ENCODE measurements at places on chromosomes 2 and 18.
A peak's percentile ranks its signal among the peaks of the same experiment; 100 is the strongest.

GRCh38 chr2:96267159-96267971 is 1.3 kb downstream of the CIAO1 start:
- peak; percentile 21 for DNase-seq

DNA sequence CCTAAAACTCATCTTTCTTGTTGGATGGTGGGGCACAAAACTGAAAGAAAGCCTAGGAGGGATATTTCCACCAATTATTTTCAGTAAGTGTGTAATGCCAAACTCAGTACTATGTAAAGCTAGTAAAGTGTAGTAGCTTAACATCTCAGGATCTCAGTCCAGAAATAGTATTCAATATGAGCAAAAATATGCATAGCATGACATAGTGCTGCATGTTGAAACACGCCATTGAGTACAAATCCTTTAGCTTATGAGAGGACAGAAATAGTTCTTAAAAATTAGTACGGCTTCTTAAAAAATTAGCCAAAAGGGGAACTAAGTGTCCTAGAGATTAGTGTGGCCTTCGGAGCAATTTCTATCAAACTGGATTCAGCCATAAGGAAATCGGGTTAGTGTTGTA is 21.7 kb upstream of the ATL2 start:
- no peak for DNase-seq

DNA sequence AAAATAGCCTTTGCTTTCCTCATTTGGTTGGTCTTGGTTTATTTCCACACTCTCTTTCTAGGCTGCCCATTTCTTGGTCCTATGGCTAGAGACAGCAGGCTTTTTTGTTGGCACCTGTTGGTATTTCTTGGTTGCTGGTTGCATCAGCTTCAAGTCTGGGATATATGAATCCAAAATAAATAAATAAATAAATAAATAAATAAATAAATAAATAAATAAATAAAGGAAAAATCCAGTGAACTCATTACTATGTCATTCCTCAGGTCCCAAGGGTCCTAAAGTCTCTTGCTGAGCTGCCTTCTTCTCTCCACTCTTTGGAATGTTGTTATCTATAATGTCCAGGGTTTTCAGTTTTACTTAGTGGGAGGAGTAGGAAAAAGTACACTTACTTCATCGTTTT is 165.9 kb upstream of the MEX3C start:
- no peak for DNase-seq

DNA sequence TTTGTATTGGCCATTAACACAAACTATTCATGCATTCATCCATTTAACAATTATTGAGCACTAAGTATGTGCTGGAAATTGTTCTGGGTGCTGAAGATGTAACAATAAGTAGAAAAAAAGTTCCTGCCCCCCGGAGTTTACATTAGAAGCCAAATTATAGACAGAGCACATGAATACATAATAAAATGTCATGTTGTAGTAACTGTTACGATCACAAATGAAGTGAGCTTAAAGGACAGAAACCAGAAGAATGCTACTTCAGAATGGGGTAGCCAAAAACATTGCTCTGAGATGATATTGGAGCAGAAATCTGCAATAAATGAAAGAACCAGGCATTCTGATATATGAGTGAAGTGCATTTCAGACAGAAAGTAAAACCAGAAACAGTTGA is 256.0 kb upstream of the SETBP1 start:
- DNase-seq: no peak

DNA sequence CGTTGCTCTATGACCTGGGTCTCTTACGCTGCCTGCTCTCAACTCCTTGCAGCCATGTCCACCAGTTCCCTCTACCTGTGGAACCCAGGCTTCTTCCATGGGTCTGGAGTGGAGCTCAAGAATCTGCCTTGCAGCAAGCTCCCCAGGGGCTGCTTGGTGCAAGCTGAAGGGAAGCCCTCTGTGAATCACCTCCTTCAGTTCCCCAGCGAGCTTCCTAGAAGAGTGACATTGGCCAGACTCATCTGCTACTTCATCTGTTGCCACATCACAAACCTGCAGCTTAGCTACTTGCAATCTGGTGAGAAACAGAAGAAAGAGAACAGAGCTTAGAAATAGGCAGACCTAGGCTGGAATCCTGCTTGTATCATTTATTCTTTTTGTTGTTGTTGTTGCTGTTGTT is 9.8 kb upstream of the EFR3B start:
- no peak for DNase-seq

DNA sequence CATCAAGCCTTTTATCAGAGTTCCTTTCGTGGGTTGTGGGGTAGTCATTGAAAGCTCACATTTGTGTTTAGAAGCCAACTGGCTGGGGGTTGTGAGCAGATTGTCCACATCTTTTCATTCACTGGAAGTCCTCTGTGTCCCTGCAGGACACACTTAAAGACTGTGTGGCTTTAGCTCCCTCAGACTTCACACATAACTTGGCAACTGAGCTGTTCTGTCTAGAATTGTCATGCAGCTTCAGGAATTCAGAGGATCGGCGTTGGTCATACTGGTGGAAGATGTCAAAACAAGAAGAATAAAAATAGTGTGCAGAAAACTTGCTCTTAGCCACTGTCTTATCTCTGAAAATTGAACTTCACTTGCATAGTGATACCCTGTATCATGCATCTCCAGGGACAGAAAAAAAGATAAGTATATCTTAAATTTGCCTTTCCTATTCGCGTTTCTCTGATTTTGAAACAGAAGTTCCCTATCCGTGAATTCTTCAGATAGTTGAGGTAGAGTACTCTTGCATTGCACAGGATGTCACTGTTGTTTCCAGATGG is 49.6 kb downstream of the TRAPPC12 start:
- no peak for DNase-seq

DNA sequence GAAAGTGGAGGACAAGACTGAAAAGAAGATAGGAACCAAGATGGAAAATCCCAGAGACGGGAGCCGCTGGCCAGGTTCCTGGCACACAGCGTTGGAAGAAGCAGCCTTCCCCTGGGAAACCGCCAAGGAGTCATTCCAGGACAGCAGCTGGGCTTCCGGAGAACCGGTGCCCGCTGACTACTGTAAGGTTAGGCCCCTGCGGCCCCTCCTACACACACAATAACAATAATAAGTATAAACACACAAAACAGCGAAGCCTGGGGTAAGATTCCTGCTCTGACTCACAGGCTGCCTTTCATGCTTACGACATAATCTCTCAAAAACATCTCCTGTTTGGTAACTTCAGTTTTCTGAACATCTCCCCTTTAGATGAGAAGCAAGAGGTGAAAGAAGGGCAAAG is 28.1 kb upstream of the MYCN start:
- no peak for DNase-seq

DNA sequence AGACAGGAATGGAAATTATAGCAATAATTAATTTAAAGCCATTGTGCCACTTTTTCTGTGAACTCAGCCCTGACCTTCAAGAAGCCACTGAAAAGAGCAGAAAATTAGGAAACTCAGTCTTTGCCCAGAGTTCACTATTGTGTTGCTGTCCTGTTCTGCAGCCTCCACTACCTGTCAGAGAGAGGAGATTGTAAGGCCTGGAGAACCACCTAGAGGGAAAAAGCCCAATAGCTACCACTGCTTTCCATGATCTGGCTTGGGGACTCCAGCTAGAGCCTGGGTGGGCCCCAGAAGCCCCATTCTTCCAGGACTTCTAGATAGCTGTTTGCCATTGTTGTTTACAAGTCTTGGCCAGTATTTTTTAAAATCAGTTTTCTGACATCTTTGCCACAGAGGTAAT is 176.1 kb upstream of the KLF7 start:
- no peak for DNase-seq

DNA sequence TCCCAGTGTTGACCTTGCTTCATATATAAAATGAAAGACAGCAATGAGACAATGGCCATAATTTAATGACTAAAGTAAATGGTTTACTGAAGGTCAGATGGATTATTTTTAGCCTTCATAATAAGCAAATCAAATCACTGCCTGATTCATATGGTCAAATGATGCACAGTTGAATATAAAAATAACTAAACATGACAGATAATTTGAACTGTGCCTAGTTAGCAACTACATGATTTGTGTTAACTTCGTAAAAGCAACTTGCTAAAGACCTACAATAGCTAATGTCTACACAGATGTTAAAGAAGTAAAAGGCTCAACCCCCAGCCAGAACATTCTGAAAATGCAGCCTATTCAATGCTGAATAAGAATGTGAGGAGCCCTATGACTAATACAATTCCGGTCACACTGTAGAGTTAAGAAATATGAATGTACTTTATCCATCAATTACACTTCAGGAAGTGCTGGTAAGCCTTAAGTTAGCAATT is 590.8 kb upstream of the CDH2 start:
- no peak for DNase-seq

DNA sequence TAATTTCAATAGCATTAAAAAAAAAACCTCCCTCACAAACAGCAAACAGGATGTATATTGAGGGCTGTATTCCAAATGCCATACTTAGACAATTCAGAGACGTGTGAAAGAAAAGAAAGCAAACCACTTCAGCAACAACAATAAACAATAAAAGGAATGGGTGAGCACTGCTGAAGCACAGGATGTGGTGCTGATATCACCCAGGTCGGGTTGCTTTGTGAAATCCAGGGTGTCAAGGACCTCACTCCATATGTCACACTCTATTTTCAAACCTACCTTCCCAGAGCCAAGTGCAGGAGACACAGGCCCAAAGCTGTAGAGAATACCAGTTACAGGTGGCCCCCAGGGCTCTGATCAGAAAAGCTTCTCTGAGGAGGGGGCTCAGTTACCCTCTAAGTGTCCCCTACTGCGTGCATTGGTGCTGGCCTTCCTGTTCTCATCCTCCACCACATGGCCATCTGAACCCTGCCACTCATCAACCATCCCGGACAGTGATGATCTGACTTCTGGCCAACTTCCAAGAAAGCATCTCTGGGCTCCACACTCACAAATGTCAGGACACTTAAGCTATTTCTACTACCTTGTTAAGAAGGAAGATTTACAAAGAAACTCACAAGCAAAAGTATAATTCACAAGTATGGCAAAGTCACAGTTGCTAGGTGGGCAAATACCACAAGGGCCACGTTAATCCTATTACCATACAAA is 363.0 kb downstream of the SS18 start:
- no peak for DNase-seq

DNA sequence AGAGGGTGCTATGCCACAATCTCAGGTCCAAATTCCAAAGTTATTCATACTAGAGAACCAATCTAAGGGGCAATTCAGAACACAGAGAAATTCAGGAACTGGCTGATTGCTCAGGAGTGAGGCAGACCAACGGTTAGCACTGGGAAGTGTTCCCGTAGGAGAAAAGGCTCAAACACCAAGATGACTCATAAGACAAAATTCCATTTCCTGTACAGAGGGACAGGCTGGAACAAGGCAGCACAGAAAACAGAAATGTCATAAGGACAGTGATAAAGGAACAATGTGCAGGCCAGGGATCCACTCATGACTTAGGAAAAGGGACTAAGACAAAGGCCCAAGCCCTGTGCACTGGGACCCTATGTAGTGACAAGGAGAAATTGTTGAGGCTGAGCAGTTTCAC is 54.2 kb downstream of the PDE1A start:
- no peak for DNase-seq

- no peak for DNase-seq
Observed at GRCh38 chr18:9952633-9953416, 39.0 kb downstream of the VAPA start.

- DNase-seq: peak; percentile 50
Observed at GRCh38 chr18:31685097-31686082, 1.0 kb upstream of the B4GALT6 start.

DNA sequence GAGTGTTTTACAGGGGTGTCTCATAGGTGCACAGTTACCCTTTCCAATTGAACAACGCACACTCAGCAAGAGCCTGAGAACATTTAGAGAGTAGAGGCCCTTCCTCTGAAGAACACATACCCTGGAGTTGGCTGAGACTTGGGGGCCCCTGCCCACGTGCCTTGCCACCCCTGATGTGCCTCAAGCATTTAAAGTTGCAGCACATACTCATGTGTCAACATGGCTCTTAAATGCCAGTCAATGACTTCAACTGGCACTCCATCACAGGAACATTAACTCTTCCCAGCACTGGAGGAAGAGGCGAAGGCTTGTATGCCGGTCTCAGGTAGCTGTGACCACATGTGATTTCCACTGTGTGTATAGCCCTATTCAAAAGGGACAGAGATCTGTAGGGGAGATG is 57.4 kb downstream of the SPRED2 start:
- no peak for DNase-seq

DNA sequence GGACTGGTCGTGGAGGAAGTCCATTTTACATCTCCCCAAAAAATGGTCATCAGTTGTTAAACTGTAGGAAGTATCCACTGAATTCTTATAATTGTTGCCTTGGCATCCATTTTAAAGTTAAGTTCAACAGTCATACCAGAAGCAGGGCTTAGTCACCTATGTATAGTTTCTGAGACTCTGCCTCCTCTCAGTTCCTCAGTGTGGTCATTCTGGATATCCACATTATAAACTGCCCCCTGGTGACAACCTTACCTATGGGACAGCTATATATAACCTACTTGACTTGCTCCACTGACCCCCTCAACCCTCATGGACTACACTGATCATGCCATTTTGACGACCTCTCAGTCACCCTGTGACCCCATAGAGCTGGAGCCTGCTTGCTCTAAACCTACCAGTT is 617.0 kb downstream of the LRP1B start:
- no peak for DNase-seq

- DNase-seq: no peak
Observed at GRCh38 chr18:80193701-80194100, 53.6 kb downstream of the PARD6G start.

- no peak for DNase-seq
Observed at GRCh38 chr18:25237571-25238267, 114.2 kb downstream of the ZNF521 start.

- DNase-seq: no peak
Observed at GRCh38 chr2:175183674-175184073, 2.2 kb upstream of the ATP5MC3 start.

- DNase-seq: no peak
Observed at GRCh38 chr2:168798076-168798887, 4.2 kb upstream of the NOSTRIN start.

DNA sequence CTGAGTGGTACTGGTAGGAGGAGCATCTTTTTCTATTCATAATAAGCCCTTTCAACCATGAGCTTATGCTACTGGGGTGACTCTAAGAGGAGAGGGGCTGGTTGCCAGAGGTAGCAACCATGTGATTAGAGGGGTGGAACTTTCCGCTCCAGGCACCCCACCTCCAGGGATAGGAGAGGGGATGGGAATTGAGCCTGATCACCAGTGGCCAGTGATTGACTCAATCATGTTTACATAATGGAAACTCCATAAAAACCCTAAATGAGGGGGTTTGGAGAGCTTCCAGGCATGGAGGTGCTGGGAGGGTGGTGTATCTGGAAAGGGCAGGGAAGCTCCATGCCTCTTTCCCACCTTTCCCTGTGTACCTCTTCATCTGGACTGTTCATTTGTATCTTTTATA is 46.6 kb upstream of the RHOB start:
- DNase-seq: no peak

DNA sequence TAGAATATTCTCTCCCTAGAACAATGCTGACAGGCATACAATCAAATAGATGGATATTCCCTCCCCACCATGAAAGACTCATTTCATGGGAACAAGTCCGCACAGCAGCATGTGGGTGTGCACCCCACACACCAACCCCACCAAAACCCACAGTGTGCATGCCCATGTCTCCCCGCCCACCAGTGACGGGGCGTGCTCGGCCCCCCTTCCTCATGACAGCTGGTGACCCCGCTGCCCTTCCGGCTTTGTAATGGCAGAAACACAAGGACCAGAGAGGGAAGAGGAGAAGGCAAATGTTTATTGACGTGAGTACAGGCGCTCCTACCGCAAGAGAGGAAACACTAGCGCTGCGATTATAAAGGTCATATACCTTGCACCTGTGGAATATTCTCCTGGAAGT is 30.8 kb upstream of the ODC1 start:
- DNase-seq: no peak
